ENCODE measurements at places on chromosomes 7 and 10. TPM values are rescaled to one million over a fixed set of nuclear protein-coding genes. Genes with fewer than 3 reads are reported as not detected.

GSAP gene
- 43.9 TPM for polyA plus RNA-seq

CDC123 gene
- polyA plus RNA-seq: 115 TPM

NKX1-2 gene
- not detected for polyA plus RNA-seq

TRIM50 gene
- not detected for polyA plus RNA-seq

SPAM1 gene
- polyA plus RNA-seq: not detected

GOLGA7B gene
- not detected for polyA plus RNA-seq

ACTR3C gene
- 1.3 TPM for polyA plus RNA-seq

CALML5 gene
- polyA plus RNA-seq: not detected

UPK3B gene
- polyA plus RNA-seq: 0.74 TPM

HTR5A gene
- polyA plus RNA-seq: not detected

ZCWPW1 gene
- polyA plus RNA-seq: 13.3 TPM

TMEM72 gene
- not detected for polyA plus RNA-seq

SEMA3A gene
- polyA plus RNA-seq: not detected

DLX6 gene
- not detected for polyA plus RNA-seq

HOXA4 gene
- polyA plus RNA-seq: not detected

CAMK2B gene
- polyA plus RNA-seq: not detected

ELOVL3 gene
- polyA plus RNA-seq: not detected

NRAP gene
- polyA plus RNA-seq: not detected

DNAJC12 gene
- polyA plus RNA-seq: not detected

TMEM270 gene
- polyA plus RNA-seq: not detected

HOXA1 gene
- not detected for polyA plus RNA-seq

NUPR2 gene
- not detected for polyA plus RNA-seq

IL6 gene
- polyA plus RNA-seq: 7.6 TPM

PSPH gene
- not detected for polyA plus RNA-seq

ZNF736 gene
- 8.2 TPM for polyA plus RNA-seq

HOXA3 gene
- polyA plus RNA-seq: not detected

STEAP4 gene
- polyA plus RNA-seq: 0.13 TPM

NYAP1 gene
- not detected for polyA plus RNA-seq

OPN4 gene
- not detected for polyA plus RNA-seq

NUTM2A gene
- polyA plus RNA-seq: not detected

DNAH11 gene
- 0.40 TPM for polyA plus RNA-seq

FASTK gene
- polyA plus RNA-seq: 52.0 TPM

DPYSL4 gene
- polyA plus RNA-seq: not detected

NANOS1 gene
- polyA plus RNA-seq: not detected

TAS2R3 gene
- not detected for polyA plus RNA-seq

SLK gene
- 3.5 TPM for polyA plus RNA-seq

LRRD1 gene
- not detected for polyA plus RNA-seq

Data from naive B cell (primary cell).